Endothelial cell of umbilical vein (primary cell): ENCODE measurements at places on chromosomes 6 and 20. TPM values are rescaled to one million over a fixed set of nuclear protein-coding genes. Genes with fewer than 3 reads are reported as not detected.

- DNase-seq = no peak
Observed at GRCh38 chr20:48392407-48393310, 435.1 kb downstream of the PREX1 start.

DNA sequence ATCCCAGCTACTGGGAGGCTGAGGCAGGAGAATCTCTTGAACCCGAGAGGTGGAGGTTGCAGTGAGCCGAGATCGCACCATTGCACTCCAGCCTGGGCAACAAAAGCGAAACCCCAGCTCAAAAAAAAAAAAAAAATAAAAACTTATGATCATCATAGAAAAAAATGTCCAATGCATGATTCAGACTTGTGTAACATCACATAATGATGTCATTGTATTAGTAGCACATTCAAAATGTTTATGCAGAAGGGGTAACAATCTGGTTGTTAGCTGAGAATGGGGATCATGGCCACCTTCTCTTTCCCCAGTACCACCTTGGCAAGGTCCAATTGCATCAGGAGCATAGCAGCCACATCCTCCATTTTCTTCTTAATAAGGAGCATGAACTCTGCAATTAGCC lies 137.6 kb upstream of the MARCKS start:
- no peak for DNase-seq

- DNase-seq = no peak
Observed at GRCh38 chr6:160979061-160979708, 12.4 kb upstream of the MAP3K4 start.

DNA sequence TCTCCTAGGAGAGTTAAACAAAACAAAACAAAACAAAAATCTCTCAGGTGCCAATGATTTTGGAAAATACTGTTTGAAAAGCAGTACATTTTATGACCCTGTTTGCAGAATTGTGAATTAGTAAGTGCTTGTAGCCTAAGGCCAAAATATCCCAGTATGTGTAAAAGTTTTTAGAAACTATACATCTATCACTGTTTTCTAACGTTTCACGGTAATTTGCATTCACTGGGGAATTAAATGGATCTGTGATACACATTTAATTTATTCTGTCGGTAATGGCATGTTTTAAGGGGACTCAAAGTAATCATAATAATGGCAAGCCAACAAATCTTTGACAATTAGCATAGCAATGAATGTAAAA lies 95.6 kb upstream of the FAM184A start:
- DNase-seq = no peak

- no peak for DNase-seq
Observed at GRCh38 chr6:25486550-25486949, 165.5 kb upstream of the SCGN start.

Gene PDSS2
- 9.3 and 10.6 TPM in 2 replicates for total RNA-seq
